ENCODE measurements at places on chromosomes 7 and 10. TPM values are rescaled to one million over a fixed set of nuclear protein-coding genes. Genes with fewer than 3 reads are reported as not detected.

The CRTAC1 gene
- total RNA-seq = 0.17 TPM

The HTRA1 gene
- total RNA-seq = 11.5 TPM

The CLCN1 gene
- total RNA-seq = not detected

The CREB5 gene
- 14.1 TPM for total RNA-seq

The HMX3 gene
- not detected for total RNA-seq

All from renal cortical epithelial cell (primary cell).